ENCODE measurements at places on chromosomes 16 and 17.

DNA sequence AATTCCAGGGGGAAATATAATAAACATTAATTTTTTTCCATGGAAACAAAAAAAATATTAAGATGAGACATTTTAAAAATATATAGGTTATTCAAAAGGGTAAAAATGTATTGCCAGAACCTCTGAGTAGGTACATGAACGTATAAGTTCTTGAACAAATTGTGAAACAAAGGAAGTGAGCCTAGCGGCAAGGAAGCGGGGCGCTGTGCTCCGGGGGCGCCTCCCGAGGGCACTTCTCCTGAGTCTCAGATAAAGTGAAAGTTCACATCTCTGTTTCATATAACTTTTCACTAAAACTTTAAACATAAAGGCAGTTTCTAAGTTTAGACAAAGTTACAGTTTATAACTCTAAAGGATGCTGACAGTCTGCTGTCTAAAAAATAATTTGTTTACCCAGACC, 52.3 kb downstream of the TNRC6C start:
- no peak for DNase-seq

DNA sequence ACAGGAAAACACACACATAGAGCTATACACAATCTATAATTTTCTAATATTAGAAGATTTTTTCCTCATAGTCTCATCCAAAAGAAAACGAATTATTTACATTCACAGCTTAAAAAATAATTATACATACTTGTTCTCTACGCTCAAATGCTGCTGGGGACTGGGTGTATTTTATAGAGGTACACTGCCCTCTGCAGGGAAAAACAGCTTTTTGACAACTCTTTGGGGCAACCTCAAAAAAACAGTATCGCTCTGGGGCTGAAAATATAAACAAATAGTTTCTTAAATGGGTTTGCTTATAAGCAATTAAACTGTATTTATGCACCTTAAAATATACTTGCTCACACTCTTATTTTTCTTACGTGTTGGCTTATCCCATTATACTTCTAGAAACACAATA, 261.8 kb upstream of the PSMD7 start:
- DNase-seq: no peak

DNA sequence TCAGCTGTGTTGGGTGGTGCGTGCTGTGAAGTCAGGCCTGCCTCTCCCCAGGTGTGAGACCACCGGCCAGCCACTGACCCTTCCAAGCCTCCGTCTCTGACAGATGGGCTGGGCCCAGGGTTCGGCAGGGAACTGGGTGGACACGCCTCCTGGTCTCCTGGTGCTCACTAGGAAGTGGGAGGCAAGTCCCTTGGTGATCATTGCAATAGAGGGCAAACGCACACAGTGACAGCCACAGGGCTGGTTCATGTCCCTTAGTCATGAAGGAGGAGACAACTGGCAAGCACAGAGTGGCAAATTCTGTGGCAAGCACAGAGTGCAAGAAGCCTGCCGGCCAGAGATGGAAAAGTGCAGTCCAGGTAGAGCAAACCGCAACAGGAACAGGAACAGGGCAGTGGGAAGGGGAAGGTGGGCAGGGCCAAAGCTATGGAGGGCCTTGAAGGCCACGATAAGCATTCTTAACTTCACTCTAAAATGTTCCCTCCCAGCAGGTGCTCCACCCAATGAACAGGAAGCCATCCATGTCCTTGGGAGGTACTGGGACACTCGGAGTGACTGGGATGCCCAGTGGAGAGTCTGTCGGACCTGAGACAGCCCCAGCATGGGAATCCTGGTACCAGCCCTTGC, 21.9 kb downstream of the USP7 start:
- DNase-seq: no peak

- DNase-seq: no peak
These were observed 2.7 kb downstream of the HOXB2 start for GRCh38 chr17:48542114-48542656.

DNA sequence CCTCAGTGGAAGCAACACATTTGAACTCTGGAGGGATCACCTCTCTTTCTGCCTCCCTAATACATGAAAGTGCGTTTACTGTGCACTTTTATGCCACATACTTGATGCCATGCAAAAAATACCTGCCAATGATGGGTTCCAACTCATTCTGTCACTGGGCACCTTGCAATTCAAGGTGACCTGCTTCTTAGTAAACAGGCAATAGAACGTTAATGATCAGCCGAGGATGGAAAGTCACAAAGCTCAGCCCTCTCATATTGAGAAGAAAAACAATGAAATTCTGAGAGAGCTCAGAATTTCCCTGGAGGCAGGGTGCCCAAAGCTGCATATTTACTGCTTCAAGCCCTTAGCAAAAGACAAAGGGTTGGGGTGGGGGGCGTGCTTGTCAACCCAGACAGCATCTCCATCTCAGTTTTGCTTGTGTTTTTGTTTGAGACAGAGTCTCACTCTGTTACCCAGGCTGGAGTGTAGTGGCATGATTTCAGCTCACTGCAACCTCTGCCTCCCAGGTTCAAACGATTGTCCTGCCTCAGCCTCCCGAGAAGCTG, 23.2 kb downstream of the LITAF start:
- DNase-seq: no peak

DNA sequence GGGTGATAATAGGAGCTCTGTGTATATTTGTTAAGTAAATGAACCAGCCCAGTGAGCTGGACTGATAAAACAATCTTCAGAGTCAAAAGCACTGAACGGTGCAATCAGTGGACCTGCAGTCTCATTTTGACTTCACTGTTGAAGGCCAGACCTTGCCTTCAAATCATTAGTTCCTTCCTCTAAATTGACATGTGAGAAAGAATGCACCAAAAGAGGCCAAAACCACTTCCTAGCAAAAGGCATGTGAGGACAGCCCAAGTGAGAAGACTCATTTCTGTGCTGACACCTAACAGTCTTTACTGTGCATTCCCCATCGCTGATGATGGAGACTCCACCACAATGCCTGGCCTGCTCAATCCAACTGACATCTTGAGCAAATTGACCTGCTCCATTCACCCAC, 10.6 kb downstream of the GTF3C1 start:
- no peak for DNase-seq

DNA sequence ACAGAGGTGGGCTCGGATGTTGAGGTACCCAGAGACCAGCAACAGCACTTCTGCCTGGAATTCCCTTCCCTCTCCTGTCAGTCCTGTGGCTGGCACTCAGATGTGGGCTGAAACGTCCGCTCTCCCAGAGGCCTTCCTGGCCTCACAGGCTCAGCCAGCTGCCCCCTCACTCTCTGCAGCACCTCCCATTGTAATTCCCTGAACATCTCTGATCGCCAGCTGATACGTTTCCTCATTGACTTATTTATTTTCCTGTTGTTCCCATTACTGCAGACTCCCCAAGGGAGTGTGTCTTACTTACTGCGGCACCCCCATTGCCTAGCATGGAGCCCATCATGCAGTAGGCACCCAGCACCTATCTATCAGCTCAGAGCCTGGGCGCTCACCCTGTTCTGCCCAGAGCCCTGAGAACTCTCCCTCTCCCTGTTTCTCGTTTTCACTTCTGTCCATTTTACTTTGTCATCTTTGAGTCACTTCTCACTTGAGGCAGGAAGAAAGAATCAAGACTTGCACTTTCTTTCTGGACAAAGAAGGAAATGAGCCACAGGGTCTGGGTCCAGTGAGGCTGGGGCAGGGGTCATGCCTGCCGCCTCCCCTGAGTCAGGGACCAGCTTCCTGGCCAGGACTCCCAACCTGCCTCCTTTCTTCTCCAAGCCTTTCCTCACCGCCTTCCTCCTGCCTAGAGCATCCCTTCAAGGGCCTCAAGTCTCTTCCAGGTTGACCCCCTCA, 10.2 kb downstream of the CDH5 start:
- DNase-seq: no peak

DNA sequence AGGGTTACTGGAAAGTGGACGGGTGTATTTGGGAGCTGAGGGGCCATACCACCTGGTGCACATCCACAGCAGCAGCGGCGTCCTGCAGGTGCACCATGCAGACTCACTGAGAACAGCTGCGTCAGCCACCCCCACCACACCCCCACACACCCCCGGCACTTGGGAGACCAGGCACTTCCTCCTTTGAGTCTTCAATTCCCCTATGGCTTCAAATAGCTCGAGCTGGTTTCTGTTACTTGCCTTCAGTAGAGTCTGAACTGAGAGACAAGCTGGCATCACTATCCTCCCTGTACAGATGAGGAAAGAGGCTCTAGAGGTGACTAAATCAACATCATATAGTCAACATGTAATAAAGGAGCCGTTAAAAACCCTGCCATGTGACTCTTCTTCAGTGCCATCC, 15.4 kb downstream of the CUEDC1 start:
- DNase-seq: no peak

DNA sequence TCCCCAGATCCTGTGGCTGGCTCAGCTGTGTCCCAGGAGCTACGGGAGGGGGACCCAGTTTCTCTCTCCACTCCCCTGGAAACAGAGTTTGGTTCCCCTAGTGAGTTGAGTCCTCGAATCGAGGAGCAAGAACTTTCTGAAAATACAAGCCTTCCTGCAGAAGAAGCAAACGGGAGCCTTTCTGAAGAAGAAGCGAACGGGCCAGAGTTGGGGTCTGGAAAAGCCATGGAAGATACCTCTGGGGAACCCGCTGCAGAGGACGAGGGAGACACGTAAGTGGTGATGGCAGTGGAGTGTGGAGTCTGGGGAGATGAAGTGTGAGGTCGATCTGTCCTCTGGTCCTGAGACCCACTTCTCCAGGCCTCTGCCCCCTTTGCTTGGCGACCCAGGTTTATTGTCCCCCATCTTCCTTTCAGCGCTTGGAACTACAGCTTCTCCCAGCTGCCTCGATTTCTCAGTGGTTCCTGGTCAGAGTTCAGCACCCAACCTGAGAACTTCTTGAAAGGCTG, 585 bp downstream of the WRAP53 start:
- DNase-seq: no peak

DNA sequence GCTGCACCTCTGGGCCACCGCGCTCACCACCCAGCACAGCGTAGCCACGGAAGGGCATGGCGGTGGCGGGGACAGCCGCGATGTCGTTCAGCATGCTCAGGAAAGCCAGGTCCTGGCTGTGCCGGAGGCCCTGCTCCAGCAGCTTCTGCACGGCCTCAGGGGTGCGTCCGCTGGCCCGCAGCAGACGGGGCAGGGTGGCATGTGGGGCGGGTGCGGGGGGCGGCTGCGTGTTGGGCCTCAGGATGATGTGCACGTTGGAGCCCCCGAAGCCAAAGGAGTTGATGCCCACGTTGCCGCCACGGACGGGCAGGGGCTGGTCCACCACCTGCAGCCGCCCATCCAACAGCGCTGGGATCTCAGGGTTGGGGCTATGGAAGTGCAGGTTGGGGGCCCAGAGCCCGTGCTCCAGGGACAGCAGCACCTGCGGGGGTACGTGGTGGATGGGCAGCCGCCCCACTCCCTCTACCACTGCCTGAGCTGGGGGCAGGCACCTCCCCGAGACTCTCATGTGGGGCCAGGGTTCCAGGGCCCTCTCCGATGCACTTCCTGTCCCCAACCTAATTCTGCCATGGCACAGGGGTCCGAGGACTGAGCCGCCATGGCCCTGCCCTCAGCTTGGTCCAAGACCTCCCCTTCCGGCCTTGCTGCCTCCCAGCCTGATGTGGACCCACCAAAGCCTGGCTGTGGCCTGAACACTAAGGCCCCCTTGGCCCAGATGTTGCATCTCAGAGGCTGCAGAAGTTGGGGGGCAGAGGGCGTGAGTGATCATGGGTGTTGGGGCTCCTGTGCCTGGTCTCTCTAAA, 6.6 kb downstream of the FASN start:
- DNase-seq: no peak

DNA sequence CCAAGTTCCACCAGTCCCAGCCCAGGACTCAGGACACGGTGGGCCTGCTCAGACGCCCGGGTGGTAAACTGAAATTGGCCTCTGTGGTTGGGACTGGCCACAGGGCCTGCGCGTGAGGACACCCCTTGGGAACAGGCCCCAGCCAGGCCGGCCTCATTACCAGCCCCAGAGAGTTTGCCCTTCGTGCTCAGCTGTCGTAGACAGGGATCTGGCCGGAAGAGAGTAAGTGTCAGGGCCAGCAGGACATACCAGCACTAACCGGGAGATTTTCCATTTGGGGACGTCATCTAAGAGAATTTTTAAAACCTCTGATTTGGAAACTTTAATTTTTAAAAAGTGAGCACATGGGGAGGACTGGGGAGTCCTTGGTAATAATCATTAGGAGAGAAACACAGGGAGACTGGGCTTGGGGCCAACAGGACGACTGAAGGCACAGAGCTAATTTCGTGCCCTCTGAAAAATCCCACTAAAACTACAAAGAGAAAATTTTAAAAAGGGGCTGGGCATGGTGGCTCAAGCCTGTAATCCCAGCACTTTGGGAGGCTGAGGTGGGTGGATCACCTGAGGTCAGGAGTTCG, 2.4 kb upstream of the RBFOX3 start:
- no peak for DNase-seq

DNA sequence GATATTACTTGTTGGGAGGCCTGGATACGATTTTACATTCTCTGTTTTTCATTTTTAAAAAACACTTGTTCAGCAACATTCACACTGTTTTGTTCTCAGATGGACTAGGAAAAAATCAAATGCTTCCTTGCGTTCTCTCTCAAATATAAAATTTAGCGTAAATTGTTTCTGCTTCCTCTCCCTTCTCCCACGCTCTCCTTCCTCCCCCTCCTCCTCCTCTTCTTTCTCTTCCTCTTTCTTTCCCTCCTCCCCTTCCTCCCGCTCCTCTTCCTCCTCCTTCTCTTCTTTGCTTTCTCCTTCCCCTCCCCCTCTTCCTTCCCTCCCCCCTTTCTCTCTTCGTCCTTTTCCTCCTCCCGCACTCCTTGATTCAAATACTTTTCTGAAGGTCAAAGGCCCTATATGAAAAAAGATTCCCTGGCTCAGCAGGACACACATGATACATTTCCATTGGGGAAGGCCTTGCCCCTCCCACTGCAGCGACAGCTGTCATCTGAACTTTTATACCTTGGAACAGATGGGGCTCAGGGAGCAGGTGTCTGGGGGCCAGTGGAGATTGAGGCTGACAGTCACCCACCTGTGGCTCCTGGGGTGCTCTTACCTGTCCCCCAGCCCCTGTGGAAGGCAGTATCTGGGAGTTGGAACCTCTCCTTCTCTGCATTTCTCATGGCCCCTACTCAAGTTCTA, 99.4 kb upstream of the SDK2 start:
- no peak for DNase-seq

DNA sequence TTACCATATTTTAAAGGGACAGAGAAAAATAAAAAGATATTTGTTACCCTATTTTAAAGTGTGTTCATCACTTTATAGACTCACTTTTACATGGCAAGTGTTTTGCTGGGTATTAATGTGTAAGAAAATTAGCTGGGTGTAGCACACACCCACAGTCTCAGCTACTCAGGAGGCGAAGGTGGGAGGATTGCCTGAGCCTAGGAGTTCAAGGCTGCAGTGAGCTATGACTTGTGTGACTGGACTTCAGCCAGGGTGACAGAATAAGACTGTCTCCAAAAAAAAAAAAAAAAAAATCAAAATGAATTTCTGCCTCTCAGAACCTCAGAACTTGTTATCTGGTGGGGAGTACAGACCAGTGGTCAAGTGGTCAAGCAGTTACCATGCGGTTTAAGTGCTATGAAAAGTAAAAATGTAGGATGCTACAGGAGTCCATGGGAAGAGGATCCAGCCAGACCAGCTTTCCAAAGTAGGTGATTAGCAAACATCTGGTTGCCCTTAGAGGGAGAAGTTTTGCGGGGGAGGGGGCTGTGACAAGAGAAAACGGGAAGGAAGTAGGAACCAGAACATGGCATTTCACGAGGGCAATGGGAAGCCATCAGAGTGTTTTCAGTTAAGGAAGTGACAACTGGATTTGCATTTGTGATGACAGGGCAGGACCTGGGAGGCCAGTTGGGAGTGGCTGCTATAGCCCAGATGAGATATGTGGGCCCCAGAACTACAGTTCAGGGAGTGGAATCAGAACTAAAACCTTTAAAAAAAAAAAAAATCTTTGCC, 13.9 kb downstream of the CNEP1R1 start:
- DNase-seq: no peak

GRCh38 chr17:28773736-28774135, 29.9 kb downstream of the TRAF4 start:
- no peak for DNase-seq

Data from SK-N-MC (cell line).